ENCODE measurements at places on chromosomes 12 and 14.

GRCh38 chr12:74424778-74425177 is 112.9 kb upstream of the ATXN7L3B start:
- DNase-seq: no peak

GRCh38 chr12:111056618-111057521 is 136.5 kb upstream of the MYL2 start:
- DNase-seq: no peak

- DNase-seq: no peak
Measured at GRCh38 chr14:59438195-59438647, 27.0 kb downstream of the GPR135 start.

- no peak for DNase-seq
Measured at GRCh38 chr12:97177481-97177880, 270.4 kb downstream of the NEDD1 start.

GRCh38 chr14:33987565-33988080 is 36.7 kb upstream of the EGLN3 start:
- no peak for DNase-seq

- DNase-seq: no peak
Measured at GRCh38 chr12:112841906-112842305, 50.4 kb downstream of the RPH3A start.

DNA sequence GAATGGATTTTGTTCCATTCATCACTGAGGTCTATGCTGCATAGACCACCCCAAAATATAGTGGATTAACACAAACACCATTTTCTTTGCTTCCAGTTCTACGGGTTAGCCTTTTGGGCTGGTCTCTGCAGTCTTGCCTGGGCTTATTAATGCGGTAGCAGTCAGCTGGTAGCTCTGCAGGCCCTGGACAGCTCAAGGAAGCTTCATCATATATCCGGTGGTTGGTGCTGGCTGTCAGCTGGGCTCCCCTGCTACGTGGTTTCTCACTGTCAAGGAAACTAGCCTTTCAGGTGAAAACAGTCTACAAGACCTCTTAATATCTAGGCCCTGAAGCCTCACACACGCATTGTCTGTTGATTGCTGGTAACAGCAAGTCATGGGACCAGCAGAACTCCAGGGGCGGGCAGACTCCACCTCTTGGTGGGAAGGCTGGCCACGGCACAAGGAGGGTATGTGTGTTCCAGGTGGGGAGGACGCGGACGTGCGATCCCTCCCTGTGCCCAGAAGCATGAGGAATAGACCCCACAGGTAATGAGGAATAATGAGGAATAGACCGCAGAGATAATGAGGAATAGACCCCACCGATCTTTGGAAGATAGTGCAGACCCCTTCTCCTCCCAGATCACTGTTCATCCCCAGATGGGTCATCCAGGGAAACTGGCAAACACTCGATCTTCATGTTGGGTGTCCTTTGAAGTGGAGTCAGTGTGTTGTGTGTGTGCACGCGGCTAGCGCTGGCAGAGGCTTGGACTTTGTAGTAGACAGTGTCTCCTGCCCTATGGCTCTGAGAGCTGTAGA is 13.3 kb downstream of the TSPAN9 start:
- no peak for DNase-seq

DNA sequence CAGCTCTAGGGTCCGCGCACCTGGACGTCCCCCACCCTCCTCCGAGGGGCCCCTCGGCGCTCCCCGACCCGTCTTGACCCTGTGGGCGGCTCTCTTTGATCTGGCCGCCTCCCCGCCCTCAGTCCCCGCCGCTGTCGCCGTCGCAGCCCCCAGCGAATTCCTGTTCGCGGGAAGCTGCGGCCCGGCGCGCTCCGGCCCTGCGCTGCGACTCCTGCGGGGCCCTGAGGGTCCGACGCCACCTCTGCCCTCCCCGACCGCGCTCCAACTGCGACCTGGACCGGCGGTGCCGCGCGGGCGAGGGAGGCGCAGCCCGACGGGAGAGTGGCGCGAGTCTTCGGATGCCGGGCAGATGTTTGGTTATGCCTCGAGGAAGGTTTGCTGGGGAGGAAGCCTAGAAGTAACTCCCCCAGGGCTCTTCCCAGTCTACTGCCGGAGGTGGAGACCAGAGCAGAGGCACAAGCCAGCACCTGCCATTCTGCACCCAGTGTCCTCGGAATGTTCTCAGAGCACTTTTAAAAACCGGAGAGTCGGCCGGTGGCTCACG is 440 bp upstream of the ISM2 start:
- no peak for DNase-seq

DNA sequence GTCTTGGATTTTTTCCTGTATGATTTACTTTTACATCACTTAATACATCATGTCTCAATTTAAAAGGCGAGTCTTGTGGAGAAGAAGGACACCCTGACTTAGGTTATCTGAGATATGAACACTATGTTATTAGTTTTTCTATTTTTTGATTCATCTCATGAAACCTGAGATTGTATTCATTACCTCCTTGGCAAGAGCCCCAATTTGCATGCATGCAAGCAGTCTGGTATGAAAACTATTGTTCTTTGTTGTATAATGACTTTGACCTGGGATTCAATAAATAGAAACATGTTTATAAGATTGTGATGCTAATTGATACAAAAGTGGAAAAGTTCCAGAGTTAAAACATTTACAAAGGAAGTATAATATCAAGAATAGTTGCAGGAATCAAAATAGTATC is 576.1 kb downstream of the NOVA1 start:
- DNase-seq: no peak

- DNase-seq: peak; percentile 40
Measured at GRCh38 chr14:75578102-75578785, at the start of gene FLVCR2. TSS of gene FLVCR2 (plus strand) at chr14:75578620. CDS start at chr14:75578973, 353 bp downstream.

- no peak for DNase-seq
Measured at GRCh38 chr12:109247831-109248654, 61.0 kb downstream of the FOXN4 start.

DNA sequence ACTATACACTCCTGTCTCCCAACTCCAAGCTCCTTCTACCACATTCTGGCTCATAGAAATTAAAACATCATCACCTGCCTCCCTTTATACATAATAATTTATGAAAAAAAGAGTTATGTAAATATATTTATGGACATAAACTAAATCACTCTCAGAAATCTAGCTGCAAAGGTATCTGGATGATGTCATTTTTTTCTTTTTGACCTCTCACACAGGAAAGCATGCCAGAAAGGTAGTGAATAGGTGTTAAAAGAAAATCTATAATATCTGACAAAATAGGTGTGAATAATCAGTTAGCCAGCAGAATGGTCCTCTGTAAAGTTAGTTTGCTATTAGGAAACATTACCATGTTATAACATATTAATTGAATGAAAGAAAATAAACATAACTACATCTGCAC is 7.7 kb downstream of the LRRIQ1 start:
- no peak for DNase-seq

DNA sequence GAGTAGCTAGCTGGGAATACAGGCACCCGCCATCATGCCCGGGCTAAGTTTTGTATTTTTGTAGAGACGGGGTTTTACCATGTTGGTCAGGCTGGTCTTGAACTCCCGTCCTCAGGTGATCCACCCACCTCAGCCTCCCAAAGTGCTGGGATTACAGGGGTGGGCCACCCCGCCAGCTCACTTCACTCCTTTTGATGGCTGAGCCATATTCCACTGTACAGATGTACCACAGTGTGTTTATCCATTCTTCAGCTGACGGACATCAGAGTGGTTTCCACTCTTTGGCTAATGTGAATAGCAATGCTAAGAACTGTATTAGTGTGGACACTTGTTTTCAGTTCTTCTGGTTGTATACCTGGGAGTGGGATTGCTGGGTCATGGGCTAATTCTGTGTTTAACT is 29.5 kb downstream of the SNRNP35 start:
- DNase-seq: no peak

DNA sequence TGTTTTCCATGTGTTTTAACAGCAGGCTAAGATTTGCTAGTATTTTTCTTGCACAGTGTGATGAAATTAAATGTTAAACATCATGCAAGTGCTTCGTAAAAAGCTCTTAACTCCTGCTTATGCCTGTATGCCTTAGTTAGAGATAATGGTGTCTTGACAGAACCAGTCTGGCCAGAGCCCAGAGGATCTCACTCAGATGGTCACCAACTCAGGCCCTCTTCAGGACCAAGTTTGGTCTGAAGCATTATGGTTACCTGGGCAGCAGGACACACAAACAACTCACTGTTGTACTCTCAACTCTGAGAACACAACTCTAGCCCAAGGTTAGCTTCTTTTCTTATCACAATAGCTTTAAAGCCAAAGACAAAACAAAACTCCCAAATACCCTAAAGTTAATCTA is 115.4 kb downstream of the KIF21A start:
- DNase-seq: no peak

DNA sequence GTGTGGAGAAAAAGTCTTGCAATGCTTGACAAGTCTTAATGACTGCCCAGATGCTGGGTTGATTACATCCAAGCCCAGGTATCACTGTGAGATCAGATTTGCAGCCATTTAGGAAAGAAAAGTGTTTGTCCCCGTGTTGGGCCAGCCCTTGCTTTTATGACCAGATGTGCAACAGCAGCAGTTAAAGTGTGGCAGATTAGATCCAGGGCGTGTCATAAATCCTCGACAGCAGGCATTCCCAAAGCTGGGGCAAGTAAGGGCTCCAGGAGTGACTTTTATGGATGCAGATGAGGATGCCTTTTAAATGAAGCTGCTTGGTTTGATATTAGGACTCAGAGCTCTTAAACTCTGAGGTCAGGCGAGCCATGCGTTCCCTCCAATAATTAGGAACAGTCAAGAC is 1.7 kb downstream of the SMOC1 start:
- no peak for DNase-seq

DNA sequence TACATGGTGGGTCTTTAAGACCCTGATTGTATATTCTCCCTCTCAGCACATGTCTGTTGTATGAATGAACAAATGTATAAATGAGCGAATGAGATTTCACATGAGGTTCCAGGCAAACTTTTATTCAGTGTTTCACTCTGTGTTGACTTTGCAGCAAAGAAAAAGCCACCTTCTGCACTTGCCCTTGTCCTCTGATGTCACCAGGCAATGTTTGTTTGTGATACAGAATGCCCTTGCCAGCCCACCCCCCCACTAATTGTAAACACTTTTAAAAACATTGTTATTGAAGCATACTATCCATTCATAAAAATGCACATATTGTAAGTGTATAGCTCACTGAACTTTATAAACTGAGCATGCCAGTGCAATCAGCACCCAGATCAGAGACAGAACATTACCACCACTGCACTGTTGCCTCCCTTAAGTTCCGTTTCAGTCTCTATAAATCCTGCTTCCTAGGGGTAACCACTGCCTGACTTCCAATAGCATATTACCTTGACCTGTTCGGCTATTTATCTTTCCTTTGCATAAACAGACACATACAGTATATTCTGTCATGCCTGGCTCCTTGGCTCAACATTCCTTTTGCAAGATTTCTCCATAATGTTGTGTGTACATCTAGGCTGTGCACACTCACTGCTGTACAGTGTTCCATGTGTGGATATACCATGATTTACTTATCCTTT is 11.3 kb upstream of the LTA4H start:
- no peak for DNase-seq

DNA sequence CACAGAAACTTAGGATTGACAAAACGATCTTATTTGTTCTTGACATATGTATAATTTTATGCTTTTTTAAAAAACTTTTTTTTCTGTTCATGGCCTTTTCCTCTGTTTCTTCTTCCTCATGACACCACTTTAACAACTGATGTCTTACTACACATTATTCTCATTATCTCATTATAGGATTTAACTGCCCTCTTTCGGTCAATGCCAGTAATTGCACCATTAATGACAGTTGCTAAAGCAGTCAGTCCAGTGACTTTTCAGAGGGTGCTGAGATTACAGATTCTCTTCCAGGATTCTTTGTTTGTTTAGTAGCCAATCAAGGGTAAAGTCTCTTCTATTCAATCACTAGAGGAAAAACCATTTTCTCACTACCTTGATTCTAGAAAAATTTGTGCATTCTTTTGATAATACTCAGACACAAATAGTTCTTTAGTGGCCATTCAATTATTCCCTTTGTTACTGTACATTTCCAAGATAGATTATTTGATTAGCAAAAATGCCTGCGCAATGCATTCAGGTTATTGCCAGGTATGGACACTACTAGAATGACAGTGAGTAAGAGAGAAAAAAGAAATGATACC is 50.1 kb downstream of the KLRG1 start:
- peak; percentile 57 for DNase-seq

DNA sequence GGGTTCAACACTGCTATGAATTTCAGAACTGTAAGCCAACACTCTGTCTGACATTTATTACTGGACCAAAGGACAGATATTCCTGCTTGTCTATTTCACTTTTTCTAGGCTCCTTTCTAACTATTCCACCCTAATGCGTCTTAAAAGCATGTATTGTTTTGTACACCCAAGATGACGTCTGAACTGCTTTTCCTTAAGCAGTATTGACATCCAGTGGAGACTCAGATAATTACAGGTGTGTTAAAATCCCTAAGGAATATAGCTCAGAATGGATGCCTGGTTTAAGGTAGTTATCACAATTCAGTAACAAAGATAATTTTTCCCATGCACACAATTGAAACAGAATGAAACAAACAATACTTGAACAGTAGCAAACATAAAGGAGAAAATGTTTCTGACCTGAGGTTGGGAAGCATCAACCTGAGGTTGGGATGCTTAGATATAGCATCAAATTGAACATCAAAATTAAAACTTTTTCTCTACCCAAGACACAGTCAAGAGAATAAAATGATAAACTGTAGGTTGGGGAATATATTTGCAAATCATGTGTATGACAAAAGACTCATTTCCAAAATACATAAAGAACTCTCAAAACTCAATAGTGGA is 93.7 kb upstream of the PTPRR start:
- no peak for DNase-seq

DNA sequence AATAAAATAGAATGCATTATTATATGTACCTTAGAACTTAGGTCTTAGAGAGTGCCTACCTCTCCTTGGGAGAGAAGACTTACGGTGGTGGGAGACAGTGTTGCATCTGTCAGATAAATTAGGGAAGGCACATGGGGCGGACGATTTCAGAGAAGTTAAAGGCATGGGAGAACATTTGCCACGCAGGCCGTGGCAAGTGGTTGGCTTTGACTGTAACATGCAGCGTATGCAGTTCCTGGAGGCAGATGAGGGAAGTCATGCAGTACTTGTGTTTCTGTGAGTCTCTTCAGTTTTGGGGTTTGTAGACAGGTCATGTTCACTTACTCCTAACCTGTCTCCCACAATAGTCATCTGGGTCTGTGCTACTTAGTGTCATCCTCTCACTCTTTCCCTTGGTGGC is 43.6 kb downstream of the ETV6 start:
- no peak for DNase-seq

GRCh38 chr14:79564371-79564770 is 646.9 kb downstream of the DIO2 start:
- no peak for DNase-seq

DNA sequence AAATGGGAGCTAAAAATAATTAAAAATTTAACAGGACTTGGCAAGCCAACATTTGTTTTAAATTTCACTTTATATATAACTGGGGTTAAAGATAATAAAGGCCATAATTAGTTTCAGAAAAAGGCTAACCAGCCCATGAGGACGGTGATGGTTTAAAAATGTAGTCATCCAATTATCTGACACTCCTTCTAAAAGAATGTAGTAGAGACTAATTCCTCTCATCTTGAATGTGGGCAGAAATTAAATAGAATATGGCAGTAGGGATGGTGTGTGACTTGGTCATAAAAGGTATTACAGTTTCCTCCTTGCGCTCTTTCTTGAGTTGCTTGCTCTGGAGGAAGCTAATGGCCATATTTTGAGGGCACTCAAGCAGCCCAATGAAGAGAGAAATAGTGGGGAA is 49.1 kb upstream of the PTPRB start:
- no peak for DNase-seq

- DNase-seq: no peak
Measured at GRCh38 chr12:58412461-58413060, 471.2 kb downstream of the ATP23 start.

GRCh38 chr14:102421411-102422057 is 58.8 kb downstream of the TECPR2 start:
- no peak for DNase-seq

- no peak for DNase-seq
Measured at GRCh38 chr14:38799671-38800070, 303.4 kb downstream of the SEC23A start.

Measured in hippocampal formation (tissue), 2 donors.